GM23338 (cell line): ENCODE measurements at places on chromosomes 3 and 15. TPM values are rescaled to one million over a fixed set of nuclear protein-coding genes. Genes with fewer than 3 reads are reported as not detected.
A peak's percentile ranks its signal among the peaks of the same experiment; 100 is the strongest.

The TGM4 gene
- not detected in 2 replicates for total RNA-seq

GRCh38 chr3:65993134-65993900 lies 45.4 kb downstream of the MAGI1 start:
- H3K4me1 ChIP-seq, result peaks cover 30% of the 10 kb centered on the region
- H3K36me3 ChIP-seq, result no peaks in the 10 kb centered on the region
- no peaks in the 10 kb centered on the region for H3K27me3 ChIP-seq
- H3K4me3 ChIP-seq, result no peak overlapping the region

DNA sequence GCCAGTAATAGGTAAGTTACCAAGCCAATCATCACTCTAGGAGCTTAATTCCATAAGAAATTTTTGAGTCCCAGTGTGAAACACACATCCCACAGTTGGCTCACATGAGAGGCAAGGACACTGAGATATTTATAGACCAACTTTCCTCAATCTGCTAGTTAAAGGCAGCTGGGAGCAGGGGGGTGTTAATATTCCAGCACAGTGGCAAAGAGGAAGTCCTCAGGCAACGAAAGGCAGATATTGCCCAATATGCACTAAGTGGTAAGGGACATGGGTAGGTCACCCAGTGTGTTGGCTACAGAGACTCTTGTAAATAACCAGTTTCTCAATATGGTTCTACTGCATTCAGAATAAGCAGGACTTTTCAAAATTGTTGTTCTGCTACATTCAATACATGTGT lies 61.0 kb downstream of the TOP2B start:
- DNase-seq, result no peak
- peaks cover 42% of the 10 kb centered on the region; the same call in 1 of the 2 replicates for H3K36me3 ChIP-seq
- H3K27ac ChIP-seq, result no peak overlapping the region
- H3K4me3 ChIP-seq, result no peak overlapping the region
- no peaks in the 10 kb centered on the region for H3K27me3 ChIP-seq

- H3K4me1 ChIP-seq, result no peaks in the 10 kb centered on the region
- H3K27ac ChIP-seq, result no peak overlapping the region
- no peaks in the 10 kb centered on the region for H3K36me3 ChIP-seq
- H3K27me3 ChIP-seq, result no peaks in the 10 kb centered on the region
These were observed 360.9 kb downstream of the ZNF385D start for GRCh38 chr3:21390136-21390535.

DNA sequence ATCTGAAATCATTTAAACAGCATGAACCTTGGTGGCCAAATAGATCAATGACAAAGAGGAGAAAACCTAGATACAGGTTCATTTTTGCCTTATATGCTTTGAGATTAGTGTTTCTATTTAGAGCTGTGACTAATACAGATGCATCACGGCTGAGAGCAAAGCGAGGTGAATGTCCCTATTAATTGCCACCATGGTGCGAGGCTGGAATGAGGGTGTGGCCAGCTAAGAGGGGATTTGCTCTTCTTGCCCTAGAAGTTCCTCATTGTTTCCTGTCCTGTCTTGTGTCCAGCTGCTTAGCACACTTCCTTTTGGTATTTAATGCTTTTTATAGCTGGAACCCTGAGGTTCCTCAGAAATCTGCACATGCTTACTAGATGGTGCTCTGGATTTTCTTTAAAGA lies 339.1 kb upstream of the RGMA start:
- H3K4me1 ChIP-seq, result no peaks in the 10 kb centered on the region
- no peaks in the 10 kb centered on the region for H3K36me3 ChIP-seq
- no peak overlapping the region for H3K27ac ChIP-seq

- no peak for DNase-seq
- H3K27me3 ChIP-seq, result no peaks in the 10 kb centered on the region
- H3K4me3 ChIP-seq, result no peak overlapping the region
- H3K36me3 ChIP-seq, result no peaks in the 10 kb centered on the region
These were observed 30.1 kb downstream of the PLOD2 start for GRCh38 chr3:146130881-146131371.

- no peak for DNase-seq
- H3K4me3 ChIP-seq, result no peak overlapping the region
- no peaks in the 10 kb centered on the region for H3K4me1 ChIP-seq
- H3K27ac ChIP-seq, result no peak overlapping the region
These were observed 74.5 kb downstream of the MYLK start for GRCh38 chr3:123809597-123809996.

The SAMD7 gene
- not detected in 2 replicates for total RNA-seq

GRCh38 chr15:25375557-25375956 lies 63.3 kb downstream of the UBE3A start:
- H3K36me3 ChIP-seq, result peaks cover 5% of the 10 kb centered on the region; the same call in 1 of the 2 replicates
- no peak overlapping the region for H3K27ac ChIP-seq
- DNase-seq, result no peak
- no peak overlapping the region for H3K4me3 ChIP-seq
- H3K4me1 ChIP-seq, result no peaks in the 10 kb centered on the region

The STAC gene
- total RNA-seq, result 17.1 and 22.9 TPM in 2 replicates

- DNase-seq, result no peak
- H3K36me3 ChIP-seq, result peaks cover 28% of the 10 kb centered on the region
- no peak overlapping the region for H3K4me3 ChIP-seq
These were observed 37.1 kb upstream of the CLK3 start for GRCh38 chr15:74578496-74578994.

The NRG4 gene
- 0.21 TPM in 1 of 2 replicates, not detected in the other for total RNA-seq

DNA sequence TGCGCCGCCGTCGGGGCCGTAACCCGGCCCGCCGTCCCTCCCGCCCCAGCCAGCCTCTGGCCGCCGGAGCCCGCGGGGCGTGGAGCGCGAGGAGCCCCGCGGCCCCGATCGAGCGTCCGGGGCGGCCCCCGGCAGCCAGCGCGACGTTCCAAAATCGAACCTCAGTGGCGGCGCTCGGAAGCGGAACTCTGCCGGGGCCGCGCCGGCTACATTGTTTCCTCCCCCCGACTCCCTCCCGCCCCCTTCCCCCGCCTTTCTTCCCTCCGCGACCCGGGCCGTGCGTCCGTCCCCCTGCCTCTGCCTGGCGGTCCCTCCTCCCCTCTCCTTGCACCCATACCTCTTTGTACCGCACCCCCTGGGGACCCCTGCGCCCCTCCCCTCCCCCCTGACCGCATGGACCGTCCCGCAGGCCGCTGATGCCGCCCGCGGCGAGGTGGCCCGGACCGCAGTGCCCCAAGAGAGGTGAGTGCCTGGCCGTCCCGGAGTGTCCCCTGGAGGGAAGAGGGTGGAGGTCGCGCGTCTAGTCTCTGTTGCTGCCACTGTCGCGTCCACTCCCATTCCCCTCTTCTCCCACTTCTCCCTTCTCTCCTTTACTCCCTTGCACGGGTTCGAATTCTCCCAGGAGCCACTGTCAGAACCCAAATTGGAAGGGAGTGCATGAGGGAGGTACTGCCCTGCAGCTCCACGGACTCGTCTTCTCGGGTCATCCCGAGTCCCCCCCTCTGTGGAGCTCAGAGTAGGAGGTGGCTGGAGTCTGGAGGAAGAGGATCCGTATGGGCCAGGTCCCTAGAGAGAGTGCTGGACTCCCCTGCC lies 585 bp downstream of the CSK start:
- DNase-seq, result peak; percentile 58
- H3K36me3 ChIP-seq, result no peaks in the 10 kb centered on the region
- H3K27me3 ChIP-seq, result peaks cover 19% of the 10 kb centered on the region
- peaks cover 13% of the 10 kb centered on the region for H3K4me1 ChIP-seq

The GOLGA8S gene
- total RNA-seq, result not detected in 2 replicates

GRCh38 chr3:160980740-160981139 lies 124.4 kb downstream of the B3GALNT1 start:
- H3K4me3 ChIP-seq, result no peak overlapping the region
- no peak for DNase-seq
- H3K27me3 ChIP-seq, result no peaks in the 10 kb centered on the region
- H3K4me1 ChIP-seq, result peaks cover 9% of the 10 kb centered on the region; the same call in 1 of the 2 replicates
- no peaks in the 10 kb centered on the region for H3K36me3 ChIP-seq

DNA sequence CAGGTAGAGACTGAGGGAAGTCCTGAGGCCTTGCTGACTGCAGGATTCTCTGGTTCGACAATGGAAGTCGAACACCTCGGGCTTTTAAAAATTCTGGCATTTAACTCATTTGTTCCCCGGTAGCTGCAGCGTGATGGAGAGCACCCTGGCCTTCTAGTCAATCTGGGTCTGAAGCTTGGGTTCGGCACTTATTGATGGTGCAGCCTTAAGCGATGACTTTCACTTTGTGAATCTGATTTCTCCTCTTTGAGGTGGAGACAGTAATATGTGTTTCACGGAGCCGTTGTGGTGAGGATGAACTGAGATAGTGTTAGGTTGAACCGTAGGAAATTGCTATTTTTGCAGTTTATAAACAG lies 621 bp upstream of the PARP6 start:
- no peak overlapping the region for H3K27ac ChIP-seq
- no peaks in the 10 kb centered on the region for H3K36me3 ChIP-seq
- H3K27me3 ChIP-seq, result no peaks in the 10 kb centered on the region
- peak overlapping the region; percentile 90 for H3K4me3 ChIP-seq
- DNase-seq, result no peak

- H3K4me3 ChIP-seq, result no peak overlapping the region
- no peaks in the 10 kb centered on the region for H3K4me1 ChIP-seq
- no peak overlapping the region for H3K27ac ChIP-seq
- no peaks in the 10 kb centered on the region for H3K36me3 ChIP-seq
- no peaks in the 10 kb centered on the region for H3K27me3 ChIP-seq
These were observed 283.1 kb upstream of the ARL6 start for GRCh38 chr3:97481416-97481815.

- H3K36me3 ChIP-seq, result no peaks in the 10 kb centered on the region
- no peaks in the 10 kb centered on the region for H3K4me1 ChIP-seq
- H3K27ac ChIP-seq, result no peak overlapping the region
- DNase-seq, result no peak
- no peak overlapping the region for H3K4me3 ChIP-seq
These were observed 85.8 kb upstream of the ARHGEF3 start for GRCh38 chr3:56887402-56888025.

DNA sequence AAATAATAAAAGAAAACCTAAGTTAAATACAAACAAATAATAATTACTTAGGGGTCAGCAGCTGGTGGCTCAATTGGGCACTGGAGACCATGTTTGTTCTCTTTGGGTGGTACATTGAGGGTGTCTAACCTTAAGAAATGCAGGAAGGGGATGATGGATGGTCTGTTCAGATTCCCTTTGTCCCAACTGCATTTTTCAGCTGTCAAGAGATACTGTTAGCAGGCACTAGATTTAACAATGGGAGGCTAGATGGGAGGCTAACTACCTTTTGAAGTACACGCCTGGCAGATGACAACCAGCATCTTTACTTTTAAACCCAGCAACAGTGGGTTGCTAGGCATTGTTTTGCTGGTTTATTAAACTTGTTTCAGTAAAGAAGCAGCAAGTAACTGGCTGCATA lies 222.5 kb downstream of the SUCLG2 start:
- no peak overlapping the region for H3K27ac ChIP-seq
- no peaks in the 10 kb centered on the region for H3K4me1 ChIP-seq
- H3K4me3 ChIP-seq, result no peak overlapping the region
- H3K36me3 ChIP-seq, result no peaks in the 10 kb centered on the region
- DNase-seq, result no peak

- H3K36me3 ChIP-seq, result peaks cover 6% of the 10 kb centered on the region; the same call in 1 of the 2 replicates
- no peaks in the 10 kb centered on the region for H3K4me1 ChIP-seq
- DNase-seq, result no peak
These were observed 58.5 kb downstream of the PIK3R4 start for GRCh38 chr3:130688015-130688688.

- H3K36me3 ChIP-seq, result no peaks in the 10 kb centered on the region
- DNase-seq, result peak; percentile 88
- H3K4me1 ChIP-seq, result peaks cover 15% of the 10 kb centered on the region
- H3K27me3 ChIP-seq, result peaks cover 7% of the 10 kb centered on the region; the same call in 1 of the 2 replicates
- peak within 1 kb of the TSS; percentile 87 for H3K27ac ChIP-seq
These were observed at the start of gene TJP1 for GRCh38 chr15:29822100-29822683. Gene TJP1 (minus strand): TSS chr15:29822468. CDS start chr15:29822028, 440 bp downstream.

DNA sequence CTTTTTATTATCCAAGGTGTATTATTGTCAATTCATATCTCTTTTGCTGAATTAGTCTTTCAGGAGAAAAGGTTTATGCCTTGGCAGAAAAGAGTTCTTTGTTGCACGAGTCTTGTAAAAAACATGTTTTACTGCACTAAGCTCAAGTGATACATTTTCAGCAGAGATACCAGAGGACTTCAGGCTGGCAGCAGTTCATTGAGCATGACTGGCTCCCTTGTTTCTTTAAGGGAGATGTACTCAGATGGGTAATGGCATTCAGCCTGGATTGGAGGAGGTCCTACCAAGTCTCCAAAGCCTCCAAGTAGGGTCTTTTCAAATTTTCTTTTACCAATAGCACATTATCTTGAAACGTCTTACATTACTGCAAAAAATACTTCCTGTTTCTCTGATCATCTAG lies 400.1 kb downstream of the NSUN3 start:
- H3K4me1 ChIP-seq, result 0 out of 2 replicates have a peak, but pooled peaks cover 3% of the 10 kb centered on the region
- no peaks in the 10 kb centered on the region for H3K27me3 ChIP-seq
- DNase-seq, result no peak
- H3K36me3 ChIP-seq, result no peaks in the 10 kb centered on the region
- H3K4me3 ChIP-seq, result no peak overlapping the region
- no peak overlapping the region for H3K27ac ChIP-seq

- no peaks in the 10 kb centered on the region for H3K36me3 ChIP-seq
- H3K4me1 ChIP-seq, result peaks cover 31% of the 10 kb centered on the region
- peak overlapping the region; percentile 91 for H3K27ac ChIP-seq
- DNase-seq, result peak; percentile 44
These were observed 84.2 kb downstream of the NSUN3 start for GRCh38 chr3:94147012-94147411.

DNA sequence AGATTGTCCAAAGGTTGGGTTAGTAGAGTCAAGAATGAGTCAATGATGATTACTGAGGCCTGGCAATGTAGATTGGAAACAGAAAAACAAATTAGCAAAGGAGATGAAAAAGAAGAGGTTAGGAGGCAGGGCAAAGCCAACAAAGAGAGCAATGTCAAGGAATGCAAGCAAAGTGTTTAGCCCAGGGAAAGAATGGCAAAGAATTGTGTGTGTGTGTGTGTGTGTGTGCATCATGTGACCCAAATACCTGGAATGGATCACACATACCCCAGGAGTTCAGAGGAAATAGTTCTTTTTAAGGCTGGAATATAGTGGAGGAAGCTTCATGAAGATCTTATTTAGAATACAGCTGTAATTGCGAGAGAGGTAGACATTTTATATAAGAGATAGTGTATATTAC lies 831.7 kb upstream of the ARPP21 start:
- H3K36me3 ChIP-seq, result no peaks in the 10 kb centered on the region
- no peaks in the 10 kb centered on the region for H3K27me3 ChIP-seq
- H3K27ac ChIP-seq, result no peak overlapping the region
- DNase-seq, result peak; percentile 51

The ZMYND10 gene
- total RNA-seq, result 0.31 TPM in 2 replicates

GRCh38 chr15:77985931-77986480 lies 91.5 kb downstream of the TBC1D2B start:
- no peaks in the 10 kb centered on the region for H3K27me3 ChIP-seq
- DNase-seq, result no peak
- no peak overlapping the region for H3K4me3 ChIP-seq
- H3K4me1 ChIP-seq, result no peaks in the 10 kb centered on the region; the same call in 1 of the 2 replicates
- no peaks in the 10 kb centered on the region for H3K36me3 ChIP-seq

GRCh38 chr3:19173945-19174344 lies 25.6 kb downstream of the KCNH8 start:
- no peaks in the 10 kb centered on the region for H3K36me3 ChIP-seq
- H3K27me3 ChIP-seq, result no peaks in the 10 kb centered on the region
- H3K4me1 ChIP-seq, result peaks cover 4% of the 10 kb centered on the region
- H3K4me3 ChIP-seq, result no peak overlapping the region
- DNase-seq, result peak; percentile 74

The USP50 gene
- not detected in 2 replicates for total RNA-seq
